ENCODE measurements at places on chromosomes 5 and 9. TPM values are rescaled to one million over a fixed set of nuclear protein-coding genes. Genes with fewer than 3 reads are reported as not detected.

PCDHGB4 gene
- 0.08 TPM for total RNA-seq

PAEP gene
- total RNA-seq, result not detected

PCDHB11 gene
- not detected for total RNA-seq

GFRA3 gene
- not detected for total RNA-seq

TPPP gene
- 35.4 TPM for total RNA-seq

SLC25A2 gene
- 0.70 TPM for total RNA-seq

TPD52L3 gene
- total RNA-seq, result not detected

IRX2 gene
- not detected for total RNA-seq

DIPK1B gene
- 3.2 TPM for total RNA-seq

CCDC107 gene
- 27.7 TPM for total RNA-seq

HAVCR2 gene
- 2.3 TPM for total RNA-seq

GABRB2 gene
- total RNA-seq, result not detected
